ENCODE measurements at places on chromosomes 1 and 21.

GRCh38 chr1:151980287-151981177, 13.1 kb downstream of the S100A10 start:
- no peak for DNase-seq

DNA sequence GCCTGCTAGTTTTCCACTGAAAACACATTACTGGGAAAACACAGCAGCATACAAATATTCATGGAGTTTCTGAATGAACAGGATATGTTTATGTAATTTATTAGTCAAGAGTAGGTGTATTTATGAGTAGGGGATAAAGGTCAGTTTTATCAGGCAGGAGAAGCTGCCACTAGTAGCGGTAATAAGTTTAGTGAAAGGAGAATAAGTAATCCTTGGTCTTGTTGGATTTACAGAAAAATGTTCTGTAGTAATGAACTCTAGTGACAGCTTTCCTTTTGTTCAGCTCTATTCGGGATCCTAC, 1.2 kb downstream of the MAST2 start:
- no peak for DNase-seq

DNA sequence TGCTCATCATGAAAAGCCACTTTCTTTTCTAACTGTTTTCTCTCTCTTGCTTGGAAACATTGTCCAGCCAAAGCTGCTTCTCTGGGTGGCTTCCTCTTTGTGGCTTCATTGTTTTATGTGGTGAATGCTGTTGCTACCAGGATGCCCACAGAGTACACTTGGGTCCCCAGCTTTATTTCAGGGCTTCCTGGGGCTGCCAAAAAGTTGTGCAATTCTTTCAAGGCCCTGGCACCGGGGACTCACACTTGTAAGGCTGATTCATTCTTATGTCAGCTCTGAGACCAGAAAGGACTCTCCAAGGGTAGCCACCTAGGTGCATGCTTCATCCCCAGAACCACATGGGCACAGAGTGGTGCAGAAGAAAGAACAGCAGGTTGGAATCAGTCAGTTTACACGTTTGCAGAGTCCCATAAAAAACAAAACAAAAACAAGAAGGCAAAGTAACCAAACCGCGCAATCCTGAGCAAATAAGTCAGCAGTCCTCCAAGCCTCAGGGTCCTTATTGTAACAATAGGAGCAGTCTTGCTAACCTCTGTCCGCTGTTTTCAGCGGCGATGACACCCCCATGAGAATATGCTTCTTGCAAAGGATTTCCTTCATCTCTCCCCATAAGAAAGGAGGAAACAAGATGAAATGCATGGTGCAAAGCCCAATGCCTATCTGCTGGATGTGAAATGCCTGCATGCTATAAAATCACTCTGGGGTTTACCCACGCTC, 89.9 kb upstream of the SSX2IP start:
- no peak for DNase-seq

- no peak for DNase-seq
Observed at GRCh38 chr1:25936947-25937346, 30.7 kb upstream of the STMN1 start.

DNA sequence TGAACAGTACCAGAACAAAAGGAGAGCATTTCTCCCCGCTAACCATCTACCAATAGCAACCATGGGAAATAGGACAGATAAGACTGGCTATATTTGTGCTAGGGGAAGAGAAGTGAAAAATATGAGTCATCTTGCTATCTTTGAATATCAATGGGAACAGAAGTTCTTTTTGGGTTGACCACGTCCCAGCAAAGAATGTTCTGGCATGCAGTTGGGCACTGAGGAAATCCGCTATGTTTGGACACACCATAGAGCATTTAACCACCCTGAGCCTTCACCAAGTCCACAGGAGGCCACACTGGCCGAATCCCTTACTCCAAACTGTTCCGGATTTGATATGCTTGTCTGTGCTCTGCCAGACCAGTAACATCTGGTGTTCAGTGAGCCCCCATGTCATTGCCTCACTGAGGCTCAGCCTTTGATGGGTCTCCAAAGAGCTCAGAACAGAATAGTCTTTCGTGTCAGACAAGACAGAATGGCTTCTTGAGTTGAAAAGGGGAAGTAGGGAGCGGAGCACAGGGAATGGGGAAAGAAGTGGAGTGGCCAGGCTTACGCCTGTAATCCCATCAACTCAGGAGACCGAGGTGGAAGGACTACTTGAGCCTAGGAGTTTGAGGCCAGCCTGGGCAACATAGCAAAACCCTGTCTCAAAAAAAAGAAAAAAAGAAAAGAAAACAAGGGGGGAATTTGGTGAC, 81.4 kb downstream of the SMYD2 start:
- DNase-seq, result no peak

DNA sequence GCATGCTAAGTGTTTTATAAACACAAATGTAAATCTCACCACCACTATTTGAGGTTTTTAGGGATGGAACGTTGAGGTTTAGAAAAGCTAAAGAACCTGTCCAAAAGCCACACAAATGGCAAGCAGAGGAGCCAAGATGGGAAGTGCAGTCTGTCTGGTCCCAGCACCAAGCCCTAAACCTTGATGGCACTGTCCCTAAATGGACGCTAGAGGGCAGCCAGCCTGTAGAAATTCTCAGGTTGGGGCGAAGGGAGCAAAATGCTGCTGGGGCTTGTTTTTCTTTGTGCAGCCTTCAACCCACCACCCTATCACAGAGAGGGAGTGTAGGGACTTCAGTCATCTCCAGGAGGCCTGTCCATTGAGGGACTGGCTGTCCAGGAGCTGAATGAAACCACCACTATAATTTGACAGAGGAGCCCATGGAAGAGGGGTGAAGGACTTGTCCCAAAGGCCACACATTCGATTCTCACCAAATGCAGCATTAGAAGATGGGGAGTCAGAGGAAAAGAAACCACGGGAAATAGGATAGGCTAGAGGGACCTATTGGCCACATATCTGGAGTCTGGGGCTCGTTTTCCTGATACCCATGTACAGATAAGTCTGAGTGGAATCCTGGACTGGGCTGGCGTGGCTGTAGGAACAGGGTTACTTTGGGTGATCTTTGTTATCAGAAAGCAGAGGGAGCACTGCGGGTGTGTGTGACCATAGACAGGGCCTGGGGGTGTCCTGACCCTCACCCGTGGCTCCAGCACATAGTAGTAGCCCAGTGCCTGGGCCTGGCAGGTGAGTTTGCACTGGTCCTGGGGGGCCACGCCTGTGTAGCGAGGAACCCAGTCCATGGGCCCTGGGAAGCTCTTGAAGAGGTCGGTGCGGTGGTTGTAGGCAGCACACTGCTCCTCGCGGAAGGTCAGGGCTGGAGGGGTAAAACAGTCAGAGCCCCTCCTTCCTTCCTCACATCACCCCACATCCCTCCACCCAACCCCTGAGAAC, 6.1 kb downstream of the ADAMTS4 start:
- peak; percentile 60 for DNase-seq

GRCh38 chr1:1763657-1764621, 14.3 kb downstream of the NADK start:
- DNase-seq, result no peak

- no peak for DNase-seq
Observed at GRCh38 chr1:38569932-38570656, 289.5 kb downstream of the RRAGC start.

DNA sequence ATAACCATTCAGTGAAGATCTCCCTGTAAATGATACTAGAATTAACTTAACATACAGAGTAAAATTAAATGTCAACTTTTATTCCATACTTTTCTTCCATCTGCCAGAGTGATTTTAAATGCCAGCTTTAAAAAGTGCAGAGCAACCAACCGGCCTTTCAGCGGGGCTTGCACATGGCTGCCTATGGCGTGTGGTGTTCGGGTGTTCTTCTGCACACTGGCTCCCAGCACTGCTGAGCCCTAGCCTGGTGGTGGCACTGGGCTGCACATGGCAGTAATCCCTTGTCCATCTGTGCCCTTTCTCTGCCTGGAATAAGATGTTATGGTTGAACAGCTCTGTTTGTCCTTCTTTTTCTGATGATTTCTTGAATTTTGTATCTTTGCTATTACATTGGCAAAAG, 156.3 kb downstream of the SNX7 start:
- no peak for DNase-seq

GRCh38 chr1:153483776-153484175, 23.3 kb upstream of the S100A7 start:
- no peak for DNase-seq

GRCh38 chr1:245835386-245835785, 671.7 kb downstream of the SMYD3 start:
- no peak for DNase-seq

DNA sequence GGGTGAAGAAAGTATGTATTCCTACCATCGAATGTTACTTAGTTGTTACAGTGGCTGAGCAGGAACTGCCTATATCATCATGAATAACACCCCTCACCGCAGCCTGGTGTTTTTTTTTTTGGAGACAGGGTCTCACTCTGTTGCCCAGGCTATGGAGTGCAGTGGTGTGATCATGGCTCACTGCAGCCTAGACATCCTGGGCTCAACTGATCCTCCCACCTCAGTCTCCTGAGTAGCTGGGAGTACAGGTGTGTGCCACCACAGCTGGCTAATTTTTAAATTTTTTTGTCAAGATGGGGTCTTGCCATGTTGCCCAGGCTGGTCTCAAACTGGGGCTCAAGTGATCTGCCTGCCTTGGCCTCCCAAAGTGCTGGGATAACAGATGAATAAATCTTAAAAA, 7.3 kb downstream of the PATJ start:
- DNase-seq, result no peak

- no peak for DNase-seq
Observed at GRCh38 chr1:226605318-226605950, 56.9 kb downstream of the STUM start.

DNA sequence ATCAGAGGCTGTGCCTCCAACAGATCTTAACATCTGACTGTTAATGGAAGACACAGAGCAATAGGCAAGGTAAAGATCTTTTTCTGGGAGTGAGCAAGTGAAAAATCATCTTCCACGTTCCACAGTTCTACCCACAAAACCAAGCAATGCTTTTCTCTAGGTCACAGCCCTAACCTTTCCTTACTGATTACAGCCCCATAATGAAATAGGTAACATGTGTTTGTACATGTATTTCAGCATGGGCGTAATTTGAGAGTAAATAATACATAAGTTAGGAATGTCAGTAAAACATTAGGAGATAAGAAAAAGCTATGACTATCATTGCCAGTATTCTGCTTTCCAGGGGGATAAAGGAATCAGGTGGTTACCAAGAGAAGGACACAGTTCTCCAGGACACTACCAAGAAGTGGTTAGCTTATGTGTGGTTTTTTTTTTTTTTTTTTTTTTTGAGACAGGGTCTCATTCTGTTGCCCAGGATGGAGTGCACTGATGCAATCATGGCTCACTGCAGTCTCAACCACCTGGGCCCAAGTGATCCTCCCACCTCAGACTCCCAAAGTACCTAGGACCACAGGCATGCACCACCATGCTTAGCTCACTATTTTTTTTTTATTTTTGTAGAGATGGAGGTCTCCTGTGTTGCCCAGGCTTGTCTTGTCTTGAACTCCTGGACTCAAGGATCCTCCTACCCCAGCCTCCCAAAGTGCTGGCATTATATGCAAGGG, 72.0 kb downstream of the DAP3 start:
- no peak for DNase-seq

- DNase-seq, result no peak
Observed at GRCh38 chr1:117150316-117150715, 28.8 kb upstream of the TRIM45 start.

GRCh38 chr21:43926196-43926595, 61.2 kb downstream of the AGPAT3 start:
- DNase-seq, result no peak

DNA sequence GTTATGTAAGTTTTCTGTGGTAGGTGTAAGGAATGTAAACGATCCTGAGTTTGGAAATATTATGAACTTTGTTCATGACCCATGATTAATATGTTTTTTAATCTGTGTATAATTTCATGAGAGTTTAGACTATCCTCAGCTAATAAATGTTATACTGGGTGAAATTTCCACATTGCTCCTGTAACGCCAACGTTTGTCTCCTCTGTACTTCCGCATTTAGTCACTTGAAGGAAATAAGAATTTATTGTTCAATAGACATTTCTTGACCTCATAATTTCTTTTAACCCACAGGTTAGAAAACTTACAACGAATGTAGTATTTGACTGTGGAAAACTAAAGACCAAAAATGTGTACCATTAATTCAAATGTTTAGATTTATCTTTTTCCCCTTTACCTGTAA, 876 bp downstream of the KCNJ15 start:
- no peak for DNase-seq

GRCh38 chr21:21064353-21064752, 66.1 kb downstream of the NCAM2 start:
- no peak for DNase-seq

DNA sequence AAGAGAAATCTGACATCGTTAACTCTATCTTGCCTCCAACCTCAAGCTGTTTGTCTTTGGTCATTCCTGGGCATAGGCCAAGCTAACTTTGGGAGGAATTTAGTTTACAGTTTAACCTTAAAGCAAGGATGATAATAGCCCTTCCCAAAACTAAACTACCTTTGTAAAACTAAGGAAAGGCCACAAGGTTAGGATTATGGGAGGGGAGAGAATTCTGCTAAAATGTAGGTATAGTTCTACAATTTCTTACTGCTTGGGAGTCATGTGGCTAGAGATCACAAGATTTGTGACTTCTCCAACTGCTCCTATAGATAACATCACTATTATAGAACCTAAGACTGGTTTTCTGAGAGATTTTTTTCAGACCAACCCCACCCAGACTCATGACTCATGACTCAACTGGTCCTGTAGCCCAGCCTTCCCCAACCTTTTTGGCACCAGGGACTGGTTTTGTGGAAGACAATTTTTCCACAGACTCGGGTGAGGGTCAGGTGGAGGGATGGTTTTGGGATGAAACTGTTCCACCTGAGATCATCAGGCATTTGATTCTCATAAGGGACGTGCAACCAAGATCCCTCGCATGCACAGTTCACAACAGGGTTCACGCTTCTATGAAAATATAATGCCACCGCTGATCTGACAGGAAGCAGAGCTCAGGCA, 70.7 kb upstream of the MUTYH start:
- DNase-seq, result no peak

DNA sequence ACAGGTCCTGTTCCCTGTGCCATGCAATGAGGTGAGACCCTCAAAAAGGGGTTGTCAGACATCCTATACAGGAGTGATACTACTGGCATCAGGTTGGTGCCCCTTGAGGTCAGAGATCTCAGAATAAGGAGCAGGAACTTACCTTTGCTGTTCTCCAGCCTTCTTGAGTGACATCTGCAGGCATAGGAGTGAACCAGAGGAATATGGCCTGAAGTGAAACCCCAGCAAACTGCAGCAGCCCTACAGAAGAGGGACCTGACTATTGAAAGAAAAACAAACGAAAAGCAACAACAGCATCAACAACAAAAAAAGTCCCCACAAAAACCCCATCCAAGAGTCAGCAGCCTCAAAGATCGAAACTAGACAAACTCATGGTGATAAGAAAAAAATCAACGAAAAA, 74.5 kb downstream of the CHD1L start:
- no peak for DNase-seq

GRCh38 chr1:39297551-39297950, 93.1 kb downstream of the MACF1 start:
- no peak for DNase-seq

All from activated CD4-positive, alpha-beta T cell treated with anti-CD3 and anti-CD28 coated beads, Interleukin-2, amount 50 U/mL, for 1 hour (primary cell).